Activated naive CD8-positive, alpha-beta T cell treated with anti-CD3 and anti-CD28 coated beads for 36 hours (primary cell): ENCODE measurements at places on chromosomes 6 and 20.

GRCh38 chr6:6772751-6773150 is 184.2 kb downstream of the LY86 start:
- H3K4me3 ChIP-seq, result no peak overlapping the region
- H3K27ac ChIP-seq, result no peak overlapping the region
- H3K36me3 ChIP-seq, result no peaks in the 10 kb centered on the region
- peaks cover 6% of the 10 kb centered on the region for H3K27me3 ChIP-seq
- no peak for DNase-seq

GRCh38 chr6:56794421-56794820 is 151.7 kb upstream of the DST start:
- no peak overlapping the region for H3K4me3 ChIP-seq
- no peaks in the 10 kb centered on the region for H3K4me1 ChIP-seq
- no peak for DNase-seq
- H3K27ac ChIP-seq, result no peak overlapping the region
- no peaks in the 10 kb centered on the region for H3K36me3 ChIP-seq

GRCh38 chr20:8065691-8066090 is 46.1 kb upstream of the TMX4 start:
- DNase-seq, result no peak
- no peak overlapping the region for H3K27ac ChIP-seq
- H3K4me3 ChIP-seq, result no peak overlapping the region
- H3K36me3 ChIP-seq, result no peaks in the 10 kb centered on the region
- no peaks in the 10 kb centered on the region for H3K4me1 ChIP-seq

GRCh38 chr6:5214570-5215052 is 46.1 kb downstream of the LYRM4 start:
- H3K4me1 ChIP-seq, result peaks cover 7% of the 10 kb centered on the region
- H3K27me3 ChIP-seq, result no peaks in the 10 kb centered on the region
- no peak overlapping the region for H3K4me3 ChIP-seq
- peaks cover 15% of the 10 kb centered on the region for H3K36me3 ChIP-seq

GRCh38 chr6:22221630-22222029 is 75.2 kb downstream of the PRL start:
- DNase-seq, result no peak
- no peak overlapping the region for H3K4me3 ChIP-seq
- no peaks in the 10 kb centered on the region for H3K27me3 ChIP-seq
- H3K27ac ChIP-seq, result no peak overlapping the region

GRCh38 chr6:106572436-106572835 is 56.9 kb downstream of the RTN4IP1 start:
- no peaks in the 10 kb centered on the region for H3K27me3 ChIP-seq
- peaks cover 2% of the 10 kb centered on the region for H3K36me3 ChIP-seq
- H3K4me1 ChIP-seq, result peaks cover 7% of the 10 kb centered on the region
- peak overlapping the region; percentile 27 for H3K27ac ChIP-seq
- H3K4me3 ChIP-seq, result no peak overlapping the region

DNA sequence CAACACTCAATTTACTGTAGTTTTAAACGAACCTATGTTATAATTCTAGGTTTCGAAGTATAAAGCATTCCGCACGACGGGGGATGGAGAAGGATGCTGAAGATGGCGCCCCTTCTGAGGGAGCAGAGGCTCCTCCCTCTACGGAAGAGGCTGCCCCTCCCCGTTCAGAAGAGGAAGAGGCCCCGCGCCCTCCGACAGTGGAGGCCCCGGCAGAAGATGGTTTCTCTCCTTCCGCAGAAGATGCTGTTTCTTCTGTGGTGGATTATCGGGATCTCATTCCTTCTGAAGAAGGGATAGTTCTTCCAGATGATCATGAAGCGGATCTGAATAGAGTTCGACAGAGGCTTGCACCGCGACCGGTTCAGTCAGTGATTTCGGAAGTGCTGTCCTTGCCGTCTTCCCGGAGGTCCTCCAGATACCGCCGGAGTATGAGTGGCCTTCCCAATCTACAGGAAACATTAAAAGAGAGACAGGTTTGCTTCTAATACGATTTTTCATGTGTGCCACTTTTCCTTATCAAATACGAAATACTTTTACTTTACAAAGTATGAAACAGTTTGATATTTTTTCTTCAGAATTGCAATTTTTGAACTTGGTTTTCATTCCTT is 7.7 kb downstream of the DNAH8 start:
- no peak overlapping the region for H3K27ac ChIP-seq
- no peak overlapping the region for H3K4me3 ChIP-seq
- peaks cover 32% of the 10 kb centered on the region for H3K27me3 ChIP-seq

DNA sequence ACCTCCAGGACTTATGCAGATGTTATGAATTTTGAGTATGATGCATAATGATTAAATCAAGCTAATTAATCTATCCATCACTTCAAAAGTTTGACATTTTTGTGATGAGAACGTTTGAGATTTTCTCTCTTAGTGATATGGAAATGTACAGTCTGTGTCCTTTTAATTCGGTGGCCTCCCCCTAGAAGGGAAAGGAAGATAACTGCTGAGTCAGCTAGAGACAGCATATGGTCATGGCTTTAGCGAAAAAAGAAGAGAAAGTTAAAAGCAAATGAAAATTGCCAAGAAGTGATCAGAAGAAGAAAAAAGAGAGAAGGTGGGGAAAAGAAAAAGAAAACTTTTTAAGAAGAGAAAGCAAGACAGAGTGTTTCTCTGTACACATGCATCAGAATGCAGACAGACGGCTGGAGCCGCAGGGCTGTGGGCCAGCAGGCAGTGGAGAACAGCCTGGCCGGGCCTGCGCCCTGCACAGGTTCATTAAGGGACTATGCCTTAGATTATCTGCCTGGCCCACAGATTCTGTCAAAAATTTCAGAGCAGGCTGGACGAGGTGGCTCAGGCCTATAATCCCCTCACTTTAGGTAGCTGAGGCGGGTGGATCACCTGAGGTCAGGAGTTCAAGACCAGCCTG is 7.7 kb downstream of the PRR18 start:
- H3K36me3 ChIP-seq, result no peaks in the 10 kb centered on the region
- H3K27me3 ChIP-seq, result peaks cover 43% of the 10 kb centered on the region
- no peak overlapping the region for H3K4me3 ChIP-seq
- no peak overlapping the region for H3K27ac ChIP-seq
- H3K4me1 ChIP-seq, result no peaks in the 10 kb centered on the region
- DNase-seq, result no peak

GRCh38 chr6:144341831-144342527 is 56.8 kb downstream of the UTRN start:
- DNase-seq, result no peak
- H3K4me1 ChIP-seq, result peaks cover 62% of the 10 kb centered on the region
- no peak overlapping the region for H3K4me3 ChIP-seq
- H3K27me3 ChIP-seq, result no peaks in the 10 kb centered on the region
- no peak overlapping the region for H3K27ac ChIP-seq
- H3K36me3 ChIP-seq, result peaks cover 5% of the 10 kb centered on the region

DNA sequence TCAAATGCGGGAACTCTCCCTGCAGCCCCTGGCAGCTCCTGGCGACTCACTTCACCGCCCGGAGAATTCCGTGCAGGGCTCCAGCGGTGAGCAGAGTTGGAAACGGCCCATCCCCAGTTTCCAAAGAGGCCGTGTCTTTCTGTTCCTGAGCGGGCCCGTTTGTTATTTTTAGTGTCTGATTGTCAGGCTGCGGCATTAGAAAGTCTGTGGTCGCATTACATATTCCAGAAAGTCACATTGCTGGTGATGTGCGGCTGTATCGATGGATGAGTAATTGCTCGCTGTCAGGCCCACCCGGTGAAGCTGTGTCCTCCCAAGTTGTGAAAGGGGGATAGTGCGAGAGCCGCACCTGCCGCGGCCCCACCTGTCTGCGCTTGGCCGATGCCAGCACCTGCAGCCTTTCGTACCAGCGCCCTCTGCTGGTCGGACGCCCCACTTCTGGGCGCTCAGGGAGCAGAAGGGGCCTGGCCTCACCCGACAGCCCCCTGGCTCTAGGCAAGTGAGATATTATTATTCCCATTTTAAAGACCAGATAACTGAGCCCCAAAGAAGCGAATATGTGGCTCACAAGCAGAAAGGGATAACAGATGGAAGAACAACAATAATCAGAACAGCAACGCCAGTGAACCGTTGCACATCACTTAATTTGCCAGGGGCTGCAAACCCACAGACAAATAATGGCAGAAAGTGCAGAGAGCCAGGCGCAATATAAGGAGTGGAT is 244.9 kb downstream of the TSHZ2 start:
- H3K36me3 ChIP-seq, result peaks cover 2% of the 10 kb centered on the region
- H3K4me1 ChIP-seq, result peaks cover 16% of the 10 kb centered on the region
- DNase-seq, result peak; percentile 77
- H3K4me3 ChIP-seq, result no peak overlapping the region
- H3K27me3 ChIP-seq, result peaks cover 8% of the 10 kb centered on the region
